ENCODE measurements at places on chromosomes 11 and 22. TPM values are rescaled to one million over a fixed set of nuclear protein-coding genes. Genes with fewer than 3 reads are reported as not detected.

DNA sequence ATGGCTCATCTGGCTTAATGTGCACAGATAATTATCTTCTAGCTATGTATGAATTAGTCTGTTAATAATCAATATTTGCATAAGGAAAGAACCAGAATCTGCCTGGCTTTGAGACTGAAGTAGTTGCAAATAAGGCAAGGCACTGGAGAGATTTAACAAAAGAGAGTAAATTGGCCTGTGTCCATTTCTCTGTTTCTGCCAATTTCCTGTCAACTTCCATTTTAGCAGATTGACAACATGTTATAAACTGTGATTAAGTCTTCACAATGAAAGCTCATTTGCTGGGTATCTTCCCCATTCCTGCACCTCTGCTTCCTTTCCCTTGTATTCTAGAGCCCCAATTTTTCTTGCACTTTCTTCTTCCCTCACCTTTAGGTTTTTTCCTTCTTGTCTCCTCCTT, 5.3 kb upstream of the TMEM123 start:
- DNase-seq: no peak

- no peak for DNase-seq
Observed at GRCh38 chr22:49887702-49888101, 30.5 kb downstream of the ALG12 start.

GRCh38 chr11:70601861-70602538, 203.7 kb downstream of the CTTN start:
- DNase-seq: no peak

YPEL4 gene
- total RNA-seq: 0.29 TPM

DNA sequence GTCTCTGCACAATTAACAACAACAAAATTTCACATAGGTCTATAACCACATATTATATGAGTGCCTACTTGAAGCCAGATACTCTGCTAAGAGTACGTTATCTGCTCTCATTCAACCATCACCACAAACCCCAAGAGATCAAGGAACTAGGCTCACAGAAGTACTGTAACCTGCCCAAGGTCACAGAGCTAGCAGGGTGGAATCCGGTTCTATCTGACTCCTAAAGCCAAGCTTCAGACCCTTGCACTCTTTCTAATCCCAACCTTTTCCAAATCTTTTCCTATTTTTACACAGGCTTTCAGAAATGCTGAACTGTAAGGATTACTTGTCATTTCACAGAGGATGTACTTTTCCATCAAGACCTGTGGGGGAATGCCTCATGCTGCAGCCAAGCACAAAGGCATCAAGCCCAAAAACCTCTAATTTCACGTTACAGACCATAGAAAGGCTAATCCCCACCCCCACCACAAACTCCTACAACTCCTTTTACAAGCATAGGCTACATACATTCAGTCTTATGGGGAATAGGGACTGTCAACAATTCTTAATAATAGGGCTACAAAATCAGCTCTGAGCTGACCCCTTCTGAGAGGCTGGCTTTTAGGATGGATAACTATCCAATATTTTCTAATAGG, 927 bp downstream of the PRCP start:
- peak; percentile 44 for DNase-seq

GRCh38 chr22:21938071-21938822, 14.4 kb downstream of the PPM1F start:
- peak; percentile 95 for DNase-seq

GRCh38 chr11:2320568-2321310, 18.9 kb downstream of the TSPAN32 start:
- DNase-seq: peak; percentile 15

Measured in stomach (tissue), 19 donors.